Muscle of arm (tissue), 14 donors: ENCODE measurements at places on chromosomes 5 and 9.

DNA sequence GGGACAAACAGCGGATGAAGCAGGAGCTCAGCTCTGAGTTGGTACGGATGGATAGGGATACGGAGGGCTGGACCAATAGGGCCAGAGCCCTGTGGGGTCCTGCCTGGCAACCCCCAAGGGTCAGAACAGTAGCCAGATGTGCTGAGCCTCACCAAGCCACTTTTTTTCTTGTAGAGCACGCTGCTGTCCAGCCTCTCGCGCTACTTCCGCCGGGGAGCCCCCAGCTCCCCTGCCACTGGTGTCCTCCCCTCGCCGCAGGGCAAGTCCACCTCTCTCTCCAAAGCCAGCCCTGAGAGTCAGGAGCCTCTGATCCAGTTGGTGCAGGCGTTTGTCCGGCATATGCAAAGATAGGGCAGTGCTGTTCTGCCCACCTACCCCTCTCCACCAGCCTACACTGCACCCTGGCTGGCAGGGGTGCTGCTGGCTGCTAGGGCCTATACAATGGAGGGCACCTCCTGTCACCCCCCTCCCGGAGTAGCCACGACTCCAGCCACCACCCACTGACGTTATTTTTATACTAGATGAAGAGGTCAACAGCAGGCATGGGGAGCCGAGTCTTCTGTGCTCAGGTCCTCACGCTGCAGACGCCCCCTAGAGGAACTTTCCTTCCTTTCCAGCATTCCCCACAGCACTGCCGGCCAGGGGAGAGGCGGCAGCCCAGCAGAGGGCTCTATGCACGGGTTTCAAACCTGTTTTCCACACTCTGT lies 21.6 kb downstream of the SH3GLB2 start:
- DNase-seq, result peak; percentile 65

GRCh38 chr5:36743891-36744772 lies 132.4 kb upstream of the NIPBL start:
- peak; percentile 57 for DNase-seq

DNA sequence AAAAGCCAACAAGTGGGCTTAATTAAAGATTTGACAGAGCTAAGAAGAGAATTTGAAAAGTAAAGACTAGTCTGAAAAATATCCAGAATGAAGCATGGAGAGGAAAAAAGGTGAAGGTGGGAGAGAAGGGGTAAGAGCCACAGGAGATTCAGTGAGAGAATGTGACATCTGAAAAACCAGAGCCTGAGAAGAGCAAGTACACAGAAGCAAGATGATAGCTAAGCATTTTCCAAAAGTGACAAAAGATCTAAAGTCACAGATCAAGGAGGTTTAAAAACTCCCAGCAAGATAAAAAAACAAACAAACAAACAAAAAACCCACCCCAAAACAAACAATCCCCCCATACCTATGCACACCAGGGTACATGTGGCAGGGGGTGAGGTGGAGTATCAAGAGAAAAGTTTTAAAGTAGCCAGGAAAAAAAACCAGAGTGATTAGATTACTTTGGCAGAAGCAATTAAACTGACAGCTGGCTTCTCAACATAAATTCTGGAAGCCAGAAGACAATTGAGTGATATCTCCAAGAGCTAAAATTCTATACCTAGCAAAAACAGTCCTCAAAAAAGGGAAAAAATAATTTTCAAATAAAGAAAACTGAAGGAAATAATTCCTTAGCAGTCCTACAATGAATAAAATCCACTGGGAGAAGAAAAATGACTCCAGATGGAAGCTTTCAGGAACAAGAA lies 111.4 kb downstream of the RAPGEF6 start:
- DNase-seq, result no peak

DNA sequence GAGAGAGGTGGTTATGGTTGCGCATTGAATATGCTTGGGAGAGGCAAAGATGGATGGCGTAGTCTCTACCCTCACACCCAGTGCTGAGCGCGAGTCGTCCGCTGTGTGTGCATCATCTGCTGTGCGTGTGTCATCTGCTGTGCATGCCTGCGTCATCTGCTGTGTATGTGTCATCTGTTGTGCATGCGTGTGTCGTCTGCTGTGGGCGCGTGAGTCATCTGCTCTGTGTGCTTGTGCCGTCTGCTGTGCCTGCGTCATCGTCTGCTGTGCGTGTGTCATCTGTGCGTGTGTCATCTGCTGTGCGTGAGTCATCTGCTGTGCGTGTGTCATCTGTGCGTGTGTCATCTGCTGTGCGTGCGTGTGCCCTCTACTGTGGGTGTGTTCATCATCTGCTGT lies 68.0 kb upstream of the IRX4 start:
- DNase-seq, result no peak

DNA sequence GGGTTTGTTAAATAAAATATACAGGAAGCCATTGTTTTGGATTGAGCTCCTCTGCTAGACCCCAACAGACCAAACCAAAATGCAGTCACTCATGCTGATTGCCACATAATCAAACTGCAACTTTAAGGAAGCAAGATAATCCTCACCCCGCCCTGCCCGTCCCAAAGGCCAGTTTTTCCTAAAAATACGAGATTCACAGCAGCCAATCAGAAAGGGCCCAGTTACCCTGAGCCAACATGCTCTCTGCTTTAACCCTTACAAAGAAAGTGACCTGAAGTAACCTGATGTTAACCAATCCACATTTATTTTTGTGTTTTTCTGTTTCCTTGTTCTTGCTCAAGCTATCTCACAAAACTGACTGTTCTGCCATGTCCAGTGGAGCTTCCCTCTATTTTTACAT lies 21.5 kb upstream of the RNF20 start:
- DNase-seq, result no peak

- DNase-seq, result no peak
Observed at GRCh38 chr9:124437086-124437485, 13.2 kb upstream of the ADGRD2 start.

DNA sequence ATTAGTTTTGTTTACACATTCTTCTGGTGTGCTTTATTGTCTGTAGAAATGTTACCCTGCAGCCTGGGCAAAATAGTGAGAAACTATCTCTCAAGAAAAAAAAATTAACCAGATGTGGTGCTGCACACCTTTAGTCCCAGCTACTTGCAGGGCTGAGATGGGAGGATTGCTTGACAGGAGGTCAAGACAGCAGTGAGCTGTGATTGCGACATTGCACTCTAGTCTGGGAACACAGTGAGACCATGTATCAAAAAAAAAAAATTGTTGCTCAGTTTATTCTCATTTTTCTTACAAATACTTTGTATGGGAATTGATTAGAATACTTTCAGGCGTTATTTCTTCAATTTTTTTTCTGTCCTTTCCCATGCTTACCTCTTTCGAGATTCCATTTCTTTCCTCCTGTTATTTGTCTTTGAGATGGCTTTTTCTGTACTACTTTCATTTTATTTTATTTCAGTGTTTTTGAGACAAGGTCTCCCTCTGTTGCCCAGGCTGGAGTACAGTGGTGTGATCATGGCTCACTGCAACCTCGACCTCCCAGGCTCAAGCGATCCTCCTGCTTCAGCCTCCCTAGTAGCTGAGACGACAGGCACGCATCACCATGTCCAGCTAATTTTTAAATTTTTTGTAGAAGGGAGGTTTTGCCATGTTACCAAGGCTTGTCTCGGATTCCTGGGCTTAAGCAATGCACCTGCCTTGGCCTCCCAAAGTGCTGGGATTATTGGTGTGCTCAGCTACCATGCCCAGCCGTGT lies 24.9 kb downstream of the TENT2 start:
- no peak for DNase-seq

GRCh38 chr9:111148052-111149017 lies 110.1 kb upstream of the LPAR1 start:
- no peak for DNase-seq

DNA sequence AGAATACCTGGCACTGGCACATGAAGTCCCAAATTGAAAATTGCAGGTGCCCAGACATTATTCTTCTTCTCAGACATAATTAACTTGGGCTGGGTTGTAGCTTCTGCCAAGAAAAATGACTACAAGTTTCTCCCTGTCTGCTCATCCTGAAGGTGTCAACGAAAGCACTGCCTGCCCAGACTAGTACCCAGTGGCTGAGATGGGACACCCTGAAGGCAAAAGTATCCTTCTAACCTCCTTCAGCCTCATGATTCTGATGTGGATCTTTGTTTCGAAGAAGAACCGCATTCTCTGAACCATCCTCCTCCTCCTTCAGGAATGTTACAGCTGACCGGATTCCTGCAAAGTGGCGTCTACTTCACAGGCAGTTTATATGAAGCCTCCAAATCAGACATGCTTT lies 161.1 kb upstream of the FST start:
- no peak for DNase-seq

- DNase-seq, result no peak
Observed at GRCh38 chr9:136761545-136761981, 2.8 kb downstream of the LCN15 start.

GRCh38 chr5:133347039-133347438 lies 265.3 kb downstream of the FSTL4 start:
- no peak for DNase-seq

DNA sequence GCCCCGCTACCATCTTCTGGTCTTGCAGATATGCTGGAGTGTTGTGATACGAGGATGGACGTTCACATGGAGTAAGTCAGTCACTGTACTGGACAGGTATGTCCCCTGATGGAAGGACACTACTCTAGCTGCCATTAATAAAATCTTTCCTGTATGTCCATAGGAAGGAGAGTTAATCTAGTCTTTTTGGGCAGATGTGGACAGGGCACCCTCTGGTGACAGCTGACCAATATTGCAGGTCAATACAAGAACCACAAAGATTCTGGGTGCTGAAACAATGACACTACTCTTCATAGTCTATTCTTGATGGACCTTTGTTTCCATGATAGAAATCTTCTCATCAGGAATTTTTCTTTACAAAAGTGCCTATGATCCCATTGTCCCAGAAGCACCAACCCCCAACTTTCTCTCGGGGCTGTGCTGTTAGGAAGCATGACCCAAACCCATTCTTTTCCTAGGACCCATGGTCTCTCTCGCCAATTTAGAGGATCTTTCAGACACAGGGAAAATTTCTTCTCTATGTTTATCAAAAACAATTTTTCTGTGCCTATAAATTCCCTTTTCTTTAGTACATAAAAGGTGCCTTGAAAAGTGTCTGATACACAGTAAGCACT lies 376.9 kb downstream of the DTWD2 start:
- DNase-seq, result no peak

DNA sequence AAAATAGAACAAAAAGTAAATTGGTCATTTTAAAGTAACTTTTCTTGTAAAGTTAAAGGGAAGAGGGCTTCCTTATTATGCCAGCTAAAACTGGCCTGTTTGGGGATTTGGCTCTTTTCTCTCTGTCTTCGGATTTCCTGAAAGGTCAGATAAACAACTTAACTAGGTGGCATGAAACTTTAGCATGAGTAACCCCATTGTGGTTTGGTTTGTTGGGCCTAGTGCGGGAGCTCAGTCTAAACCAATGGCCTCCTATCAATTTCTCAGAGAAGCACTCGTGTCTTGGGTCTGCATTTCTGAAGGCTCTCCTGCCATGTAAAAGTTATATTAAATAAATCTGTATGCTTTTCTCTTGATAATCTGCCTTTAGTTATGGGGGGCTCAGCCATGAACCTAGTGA lies 48.5 kb upstream of the ANKH start:
- no peak for DNase-seq
